ENCODE measurements at places on chromosomes 7 and 10.

DNA sequence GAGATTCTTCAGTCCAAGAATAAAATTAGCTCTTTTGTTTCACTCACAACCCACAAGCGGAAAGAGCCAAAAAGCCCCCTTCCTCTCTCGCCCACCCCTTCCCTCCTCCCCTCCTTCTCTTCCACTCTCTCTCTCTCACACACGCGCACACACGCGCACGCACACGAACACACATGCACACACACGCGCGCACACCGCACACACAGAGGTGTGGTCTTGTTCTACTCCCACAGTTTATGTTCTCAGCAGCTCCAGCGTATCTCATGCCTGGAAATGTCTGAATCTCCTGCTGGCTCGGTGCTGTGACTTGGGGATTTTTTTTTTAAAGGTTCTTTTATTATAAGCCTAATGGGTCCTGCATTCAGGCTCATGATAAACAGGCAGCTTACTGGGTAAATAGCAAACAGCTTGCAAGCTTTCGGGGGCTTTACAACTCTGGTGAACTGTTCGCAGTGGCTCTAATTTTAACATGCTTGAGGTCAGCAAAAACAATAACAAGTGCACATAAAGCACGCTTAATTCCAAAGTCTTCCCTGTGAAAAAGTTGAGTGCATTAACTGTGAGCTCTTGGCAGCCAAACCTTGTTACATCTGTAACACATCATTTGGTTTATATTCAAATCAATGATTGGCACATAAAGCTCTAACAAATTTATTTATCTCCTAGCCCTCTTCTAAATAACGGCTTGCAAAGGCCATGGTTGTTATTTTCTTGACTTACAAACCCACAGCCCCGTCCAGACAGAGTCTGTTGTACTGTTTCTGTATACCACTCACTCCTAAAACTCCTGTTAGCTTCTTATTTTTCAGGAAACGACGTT lies 424.1 kb upstream of the MGMT start:
- no peak for DNase-seq

DNA sequence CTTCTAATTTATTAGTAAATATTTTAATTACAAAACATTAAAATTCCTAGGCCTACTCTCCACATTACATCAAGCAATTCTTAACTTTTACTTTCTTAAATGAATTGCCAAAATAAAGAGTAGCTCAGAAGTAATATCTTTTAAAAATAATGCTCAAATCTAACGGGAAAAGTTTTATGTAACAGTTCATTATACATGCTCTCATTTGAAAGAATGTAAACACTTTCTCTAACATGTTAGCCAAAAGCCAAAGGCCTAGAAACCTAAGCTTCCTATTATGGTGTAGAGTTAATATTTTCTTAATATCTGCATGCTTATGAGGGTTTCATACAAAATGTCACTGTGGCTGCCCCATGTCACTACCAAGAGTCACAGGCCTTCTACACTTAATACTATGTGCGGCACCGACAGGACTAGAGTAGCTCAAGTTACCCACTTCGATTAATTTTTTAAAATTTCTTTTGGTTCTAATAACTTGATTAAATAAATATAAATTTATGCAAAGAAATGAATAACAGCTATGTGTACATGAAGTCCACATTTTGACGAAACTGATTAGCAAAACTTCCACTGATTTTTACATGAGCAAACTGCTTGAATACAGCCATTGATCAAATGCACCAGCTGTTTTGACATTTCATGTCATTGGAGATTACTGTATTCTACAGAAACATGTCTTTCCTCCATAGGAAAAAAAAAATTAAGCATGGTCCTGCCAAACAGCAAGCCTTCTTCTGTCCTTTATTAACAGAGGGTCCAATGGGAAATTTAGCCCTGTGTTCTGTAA lies 3.5 kb downstream of the COBL start:
- DNase-seq, result no peak

DNA sequence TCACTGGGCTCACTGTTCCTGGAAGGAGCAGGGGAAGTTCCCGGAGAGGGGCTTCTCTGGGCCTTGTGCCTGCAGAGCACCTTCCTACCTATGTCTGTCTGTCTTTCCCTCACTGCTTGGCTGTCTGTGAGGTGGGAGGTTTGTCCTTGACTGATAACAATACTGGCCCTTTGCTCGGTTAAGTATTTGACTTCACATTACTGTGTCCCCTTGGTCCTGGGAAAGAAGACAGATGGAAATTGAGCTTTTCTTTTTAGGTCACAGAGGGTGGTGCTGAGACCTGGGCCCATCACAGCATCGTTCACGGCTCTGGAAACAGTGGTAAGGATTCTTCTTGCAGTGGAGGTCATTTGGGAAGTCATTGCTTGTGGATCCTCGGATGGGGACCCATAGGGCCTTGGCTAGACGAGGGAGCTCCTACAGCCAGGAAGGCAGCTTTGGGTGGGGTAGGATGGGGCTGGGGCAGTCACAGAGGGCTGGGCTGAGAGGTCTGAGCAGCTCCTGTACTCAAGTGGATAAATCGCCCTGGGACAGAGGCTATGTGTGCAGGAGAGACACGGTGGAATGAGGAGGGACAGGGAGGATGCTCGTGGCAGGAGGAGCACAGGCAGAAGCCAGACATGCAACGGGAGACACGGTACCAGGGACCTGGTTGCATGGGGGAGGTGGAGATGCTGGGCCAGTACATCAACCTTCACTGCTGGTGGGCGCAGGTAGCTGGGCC lies 450.2 kb downstream of the PLXNA4 start:
- DNase-seq, result no peak

- DNase-seq, result no peak
Measured at GRCh38 chr10:101565936-101566332, 22.1 kb downstream of the POLL start.

GRCh38 chr10:34739915-34740314 lies 75.2 kb downstream of the PARD3 start:
- DNase-seq, result no peak

GRCh38 chr7:29255906-29256692 lies 61.5 kb downstream of the CHN2 start:
- peak; percentile 8 for DNase-seq

- peak; percentile 50 for DNase-seq
Measured at GRCh38 chr10:118850418-118851061, 95.8 kb upstream of the CACUL1 start.

- DNase-seq, result no peak
Measured at GRCh38 chr10:49569031-49569631, 30.2 kb upstream of the ERCC6 start.

DNA sequence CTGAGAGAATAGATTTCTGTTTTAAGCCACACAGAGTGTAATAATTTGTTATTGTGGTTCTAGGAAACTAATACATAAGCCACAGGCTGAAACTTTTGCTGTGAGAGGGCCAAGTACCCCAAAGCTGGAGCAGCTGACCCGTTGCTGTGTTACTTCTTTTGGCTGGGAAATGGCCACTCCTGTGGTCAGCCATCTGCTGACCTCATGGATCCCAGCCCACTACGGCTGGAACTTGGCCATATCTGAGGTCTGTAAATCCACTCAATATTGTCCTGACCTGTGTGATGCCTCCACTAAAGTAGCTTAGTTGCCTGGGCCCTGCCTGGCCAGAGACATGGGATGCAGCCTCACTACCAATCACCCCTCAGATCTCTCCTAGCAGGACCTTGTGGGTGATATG lies 17.4 kb upstream of the LOXL4 start:
- DNase-seq, result no peak

- no peak for DNase-seq
Measured at GRCh38 chr10:71230656-71231025, 18.3 kb downstream of the UNC5B start.

DNA sequence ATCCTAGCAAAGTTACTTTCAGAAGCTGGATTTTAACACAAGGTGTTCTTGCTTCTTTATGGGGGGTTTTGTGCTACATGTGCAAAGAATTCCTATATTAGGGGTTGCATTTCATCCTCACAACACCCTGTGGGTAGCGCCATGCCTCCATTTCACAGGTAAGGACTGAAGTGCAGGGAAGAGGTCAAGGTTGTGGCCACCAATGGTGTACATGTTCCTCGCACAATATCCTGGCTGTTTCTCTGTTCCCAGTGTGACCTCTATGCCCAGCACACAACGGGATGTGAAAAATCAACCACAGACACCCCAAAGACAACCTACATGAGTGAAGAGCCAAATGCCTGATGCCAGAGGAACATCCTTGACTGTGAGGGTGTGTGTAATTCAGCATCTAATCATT lies 80.8 kb downstream of the CHST15 start:
- no peak for DNase-seq

DNA sequence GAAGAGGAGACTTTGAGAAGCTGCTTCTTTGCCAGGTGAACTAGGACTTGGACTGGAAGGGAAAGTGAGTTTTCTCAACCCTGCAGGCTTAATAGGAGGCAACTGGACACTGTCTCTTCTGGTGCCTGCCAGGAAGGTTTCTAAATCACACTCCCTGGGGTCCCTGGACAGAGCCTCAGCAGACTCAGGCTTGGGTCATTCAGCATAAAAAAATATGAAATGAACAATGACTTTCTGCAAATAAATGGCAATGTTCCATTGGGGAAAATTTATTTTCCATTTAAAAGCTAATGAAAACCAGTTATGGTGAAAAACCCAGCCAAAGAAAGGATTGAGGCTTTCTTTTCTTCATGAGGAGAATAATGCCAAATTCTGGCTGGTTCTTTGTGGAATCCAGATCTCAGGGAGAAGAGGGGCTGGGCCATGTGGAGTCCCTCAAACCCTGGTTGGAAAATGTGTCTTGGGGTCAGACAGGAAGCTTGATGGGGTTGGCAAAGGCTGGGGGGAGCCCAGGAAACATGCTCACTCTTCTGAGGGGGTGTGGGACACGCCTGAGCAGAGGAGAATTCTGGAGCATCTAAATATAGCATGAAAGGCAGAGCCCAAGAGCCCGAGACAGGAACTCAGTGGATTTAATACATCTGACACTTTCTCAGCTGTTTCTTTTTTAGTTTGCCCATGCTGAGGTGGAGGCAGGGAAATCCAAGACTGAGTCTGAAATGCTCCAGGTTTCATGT lies 65.2 kb upstream of the EMX2 start:
- no peak for DNase-seq

DNA sequence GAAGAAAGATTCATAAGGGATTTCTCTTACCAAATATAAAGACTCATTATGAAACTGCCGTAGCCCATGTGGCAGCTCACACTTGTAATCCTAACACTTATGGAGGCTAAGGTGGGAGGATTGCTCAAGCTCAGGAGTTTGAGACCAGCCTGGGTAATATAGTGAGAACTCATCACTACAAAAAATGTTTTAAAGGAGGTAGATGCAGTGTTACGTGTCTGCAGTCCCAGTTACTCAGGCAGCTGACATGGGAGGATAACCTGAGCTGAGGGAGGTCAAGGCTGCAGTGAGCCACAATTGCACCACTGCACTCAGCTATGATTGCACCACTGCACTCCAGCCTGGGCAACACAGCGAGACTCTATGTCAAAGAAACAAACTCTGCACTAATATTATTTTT lies 18.1 kb upstream of the DNA2 start:
- no peak for DNase-seq

GRCh38 chr7:2719007-2719406 lies 31.0 kb downstream of the AMZ1 start:
- peak; percentile 69 for DNase-seq
